ENCODE measurements at places on chromosomes 16 and 17.

DNA sequence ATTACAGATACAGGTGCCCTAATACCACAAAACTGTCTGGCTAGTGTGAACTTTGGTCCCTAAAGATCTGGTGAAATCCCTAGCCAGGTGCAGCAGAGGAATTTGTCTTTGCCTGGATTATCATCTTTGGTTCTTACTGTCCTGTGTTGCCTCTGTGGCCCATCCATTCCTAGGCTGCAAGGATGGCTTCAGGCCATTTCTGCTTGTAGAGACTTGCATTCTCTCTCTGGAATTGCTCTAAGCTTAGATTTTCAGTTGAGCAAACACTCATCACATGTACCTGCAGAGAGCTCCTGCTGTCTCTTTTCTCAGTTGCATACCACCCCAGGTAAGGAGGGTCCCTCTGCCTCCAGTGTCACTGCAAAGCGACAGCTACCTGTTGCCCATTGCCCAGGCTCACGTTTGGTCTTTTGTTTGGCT is 114.9 kb downstream of the PRKCA start:
- no peak for DNase-seq

- DNase-seq: no peak
Observed at GRCh38 chr16:85204242-85205010, 92.2 kb upstream of the CIBAR2 start.

- DNase-seq: no peak
Observed at GRCh38 chr17:75976175-75976848, 2.7 kb downstream of the ACOX1 start.

DNA sequence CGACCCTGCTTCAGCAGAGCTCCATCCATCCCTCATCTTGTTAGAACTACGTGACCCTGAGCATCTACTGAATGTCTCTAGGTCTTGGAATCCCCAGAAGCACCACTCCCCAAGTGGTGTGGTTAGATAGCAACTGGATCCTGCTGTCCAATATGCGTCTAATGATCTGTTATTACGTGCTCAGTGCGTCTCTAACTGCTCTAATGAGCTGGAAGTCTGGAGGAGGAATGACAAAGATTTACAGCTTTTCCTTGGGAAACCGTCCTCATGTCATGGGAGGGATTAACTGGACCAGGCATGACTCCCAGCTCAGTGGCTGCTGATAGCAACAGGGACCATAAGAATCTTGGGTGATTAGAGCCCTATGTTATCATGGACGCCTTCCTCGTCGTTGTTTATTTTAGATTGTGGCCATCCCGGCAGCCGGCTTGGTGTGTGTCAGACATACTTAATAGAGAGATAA is 150.9 kb downstream of the HS3ST3B1 start:
- DNase-seq: no peak

DNA sequence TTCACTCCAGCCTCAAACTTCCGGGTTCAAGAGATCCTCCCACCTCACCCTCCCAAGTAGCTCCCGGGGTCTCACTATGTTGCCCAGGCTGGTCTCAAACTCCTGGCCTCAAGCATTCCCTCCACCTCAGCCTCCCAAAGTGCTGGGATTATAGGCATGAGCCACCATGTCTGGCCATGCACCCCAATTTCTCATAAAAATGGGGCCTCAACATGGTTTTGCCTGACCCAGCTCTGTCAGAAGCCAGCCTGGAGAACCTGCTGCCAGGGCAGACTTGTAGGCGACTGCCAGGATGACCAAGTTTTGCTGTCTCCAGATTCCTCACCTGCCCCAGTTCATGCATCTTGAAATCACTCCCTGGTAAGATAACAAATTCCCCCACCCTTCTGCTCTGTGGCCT is 82.9 kb downstream of the AIPL1 start:
- no peak for DNase-seq
